Myocyte (in vitro differentiated cells): ENCODE measurements at places on chromosomes 6 and 20.

GRCh38 chr6:126372626-126373025 is 32.7 kb downstream of the CENPW start:
- no peak for DNase-seq

DNA sequence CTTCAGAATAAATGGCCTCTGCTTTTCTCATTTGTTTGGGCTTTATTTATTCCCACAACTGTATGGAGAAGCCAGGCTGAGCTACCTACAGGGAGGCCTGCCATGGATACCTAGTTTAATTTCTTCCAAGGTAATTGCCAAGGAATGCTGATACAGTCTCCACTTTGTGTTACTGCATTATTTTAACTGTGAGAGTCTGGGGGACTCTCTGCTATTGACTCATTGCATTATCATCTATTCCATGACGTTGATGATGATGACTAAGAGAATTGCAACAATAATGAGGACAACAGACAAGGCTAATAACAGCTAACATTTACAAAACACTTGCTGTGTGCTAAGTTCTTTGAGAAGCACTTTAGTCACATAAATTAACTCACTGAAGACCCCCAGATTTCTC is 88.3 kb upstream of the COL21A1 start:
- DNase-seq, result peak; percentile 34

DNA sequence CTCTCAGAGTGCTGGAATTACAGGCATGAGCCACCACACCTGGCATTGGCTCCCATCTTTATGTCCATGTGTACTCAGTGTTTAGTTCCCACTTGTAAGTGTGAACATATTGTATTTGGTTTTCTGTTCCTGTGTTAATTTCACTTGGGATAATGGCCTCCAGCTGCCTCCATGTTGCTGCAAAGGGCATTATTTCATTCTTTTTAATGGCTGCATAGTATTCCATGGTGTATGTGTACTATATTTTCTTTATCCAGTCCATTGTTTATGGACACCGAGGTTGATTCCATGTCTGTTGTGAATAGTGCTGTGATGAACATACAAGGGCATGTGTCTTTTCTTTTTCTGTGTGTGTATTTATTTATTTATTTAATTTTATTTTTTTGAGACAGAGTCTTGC is 47.7 kb downstream of the MYO6 start:
- no peak for DNase-seq

- no peak for DNase-seq
Measured at GRCh38 chr6:105814745-105815536, 271.2 kb upstream of the PRDM1 start.
